HepG2 (cell line): ENCODE measurements at places on chromosomes 3 and 15. TPM values are rescaled to one million over a fixed set of nuclear protein-coding genes. Genes with fewer than 3 reads are reported as not detected.

Gene AMOTL2
- total RNA-seq: 11.5 and 17.3 TPM in 2 replicates

Gene C3orf85
- total RNA-seq: not detected in 2 replicates

Gene RLBP1
- total RNA-seq: not detected in 2 replicates

Gene SUCLG2
- 64.9 and 79.4 TPM in 2 replicates for total RNA-seq
